Fibroblast of pulmonary artery (primary cell): ENCODE measurements at places on chromosomes 3 and 15.

GRCh38 chr15:88649286-88649733 is 10.5 kb downstream of the ISG20 start:
- DNase-seq: peak; percentile 99

DNA sequence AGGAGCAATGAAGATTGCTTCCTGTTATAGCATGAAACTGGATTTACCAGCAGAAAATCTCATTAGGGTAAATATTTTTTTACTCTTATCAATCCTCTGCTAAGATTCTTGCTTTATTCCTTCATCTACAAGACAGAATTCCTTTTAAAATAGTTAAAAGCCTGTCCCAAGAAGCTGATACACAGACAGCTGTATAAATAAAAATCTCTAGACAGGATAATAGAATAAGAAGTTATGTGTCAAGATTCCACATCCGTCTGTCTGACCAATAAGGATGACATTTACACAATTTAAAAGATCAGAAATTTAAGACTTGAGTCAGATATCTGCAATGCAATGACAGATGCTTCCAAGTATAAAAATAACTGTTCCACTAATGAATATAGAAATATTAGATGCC is 57.6 kb downstream of the SSR3 start:
- DNase-seq: no peak

DNA sequence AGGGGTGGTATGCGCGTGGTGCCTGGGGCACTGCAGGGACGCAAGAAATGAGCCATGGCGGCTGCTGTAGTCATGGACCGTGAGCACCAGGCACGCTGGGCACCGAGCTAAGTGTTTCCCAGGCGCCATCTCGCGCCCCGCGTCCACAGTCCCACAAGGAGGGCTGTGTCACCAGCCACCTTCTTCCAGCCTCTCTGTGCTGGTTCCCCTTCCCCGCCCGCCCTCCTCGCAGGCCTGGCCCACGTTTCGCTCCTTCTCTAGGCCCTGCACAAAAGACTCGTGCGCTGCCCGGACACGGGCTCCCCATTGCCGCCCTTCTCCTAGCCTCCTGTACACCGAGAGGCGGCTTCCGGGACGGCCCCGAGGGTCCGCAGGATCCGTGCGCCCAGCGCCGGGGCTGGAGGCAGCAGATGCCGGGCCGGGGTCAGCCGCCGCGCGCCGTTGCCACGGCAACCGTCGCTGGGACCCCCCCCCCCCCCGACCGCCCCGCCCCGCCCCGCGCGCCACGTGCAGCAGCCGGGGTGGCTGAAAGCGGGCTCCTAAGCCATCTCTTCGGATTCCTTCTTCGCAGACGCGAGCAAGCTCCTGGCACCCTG is 113.4 kb downstream of the SRGAP3 start:
- DNase-seq: no peak

- DNase-seq: no peak
Measured at GRCh38 chr3:183218826-183219225, 34.2 kb upstream of the B3GNT5 start.

- peak; percentile 38 for DNase-seq
Measured at GRCh38 chr3:112738366-112738765, 97.4 kb upstream of the CCDC80 start.

DNA sequence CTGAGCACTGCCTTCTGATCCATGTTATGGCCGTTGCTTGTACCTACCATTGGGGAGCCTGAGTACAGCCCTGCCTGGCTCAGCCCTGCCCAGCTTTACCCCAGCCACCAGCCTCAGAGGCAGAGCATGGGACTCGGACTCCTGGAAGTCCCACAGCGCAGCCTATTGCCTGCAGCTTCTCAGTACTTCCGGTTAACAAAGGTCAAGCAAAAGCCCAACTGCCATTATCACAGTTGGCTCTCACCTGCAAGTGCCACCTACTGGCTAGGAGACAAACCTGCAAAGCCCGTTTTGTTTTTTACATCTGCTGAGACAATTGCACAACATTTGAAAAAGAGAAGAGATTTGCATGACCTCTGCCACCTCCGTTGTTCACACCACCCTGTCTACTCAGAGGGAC is 1081.7 kb downstream of the NAALADL2 start:
- no peak for DNase-seq

GRCh38 chr3:142645236-142645793 is 49.1 kb downstream of the PLS1 start:
- DNase-seq: peak; percentile 52

DNA sequence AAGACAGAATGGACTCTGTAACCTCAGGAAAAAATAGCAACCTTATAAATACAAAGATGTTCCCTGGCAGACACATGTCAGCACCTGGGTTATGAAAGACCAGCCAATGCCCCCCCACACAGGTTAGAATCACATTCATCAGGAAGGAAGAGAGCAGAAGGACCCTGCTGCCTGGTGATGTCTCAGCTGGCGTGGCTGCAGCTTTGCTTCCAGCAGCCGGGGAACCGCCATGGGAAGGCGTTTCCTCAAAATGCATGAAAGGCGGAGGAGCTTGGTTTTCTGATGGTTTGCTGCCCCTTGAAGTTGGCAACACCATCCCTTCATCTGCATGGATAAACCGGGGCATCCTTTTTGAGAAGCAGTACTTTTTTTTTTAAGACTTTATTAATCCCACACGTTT is 10.9 kb upstream of the NSMCE3 start:
- DNase-seq: no peak

DNA sequence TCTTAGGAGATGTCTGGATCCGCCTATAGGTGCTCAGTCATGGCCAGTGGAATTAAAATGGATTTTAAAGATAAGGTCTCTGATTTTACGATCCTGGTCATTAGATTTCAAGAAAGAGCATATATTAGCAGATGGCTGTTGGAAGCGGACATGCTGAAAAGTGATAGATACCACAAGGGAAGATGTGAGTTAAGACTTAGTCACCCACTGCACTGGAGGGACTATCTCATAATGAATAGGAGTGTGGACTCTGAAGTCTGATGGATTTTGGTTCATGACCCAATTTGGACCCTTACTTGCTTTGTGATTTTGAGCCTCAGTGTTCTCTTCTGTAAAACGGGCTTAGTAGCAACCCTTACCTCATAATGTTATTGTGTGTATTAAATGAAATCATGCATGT is 214.7 kb downstream of the CHST2 start:
- no peak for DNase-seq

DNA sequence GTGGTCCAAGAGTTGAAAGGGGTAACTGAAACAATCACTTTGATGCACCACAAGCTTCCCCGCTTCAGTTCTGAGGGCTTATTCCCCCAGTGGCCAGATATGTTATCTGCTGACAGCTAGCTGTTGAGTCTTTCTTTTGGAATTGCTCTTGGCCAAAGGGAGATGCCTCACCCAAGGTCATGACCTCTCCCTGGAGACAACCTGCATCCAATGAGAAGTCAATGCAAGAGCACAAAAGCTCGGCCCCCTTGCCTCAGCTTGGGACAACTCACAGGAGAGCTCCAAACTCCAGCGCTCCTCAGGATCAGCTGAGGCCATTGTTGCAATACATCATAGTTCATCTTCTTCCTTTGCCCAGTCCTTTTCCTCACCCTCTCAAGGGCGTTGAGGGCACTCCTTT is 31.0 kb upstream of the THBS1 start:
- no peak for DNase-seq

DNA sequence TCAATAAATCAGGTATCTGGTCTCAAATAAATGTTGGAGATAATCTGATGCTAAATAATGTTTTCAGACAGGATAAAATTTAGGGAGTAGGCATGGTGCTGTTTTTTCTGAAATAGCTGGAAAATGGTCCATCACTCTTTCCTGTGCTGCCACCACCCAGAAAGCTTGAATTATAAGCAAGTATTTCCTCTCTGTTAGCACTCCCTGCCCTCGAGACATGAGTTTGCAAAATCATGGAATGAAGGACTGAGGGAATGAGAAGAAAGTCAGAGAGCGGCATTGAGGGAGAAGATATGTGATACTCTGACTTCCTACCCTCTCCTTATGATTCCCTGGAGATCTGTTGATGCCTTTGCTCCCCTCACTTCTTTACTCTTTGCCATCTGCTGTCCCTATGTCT is 1095.7 kb downstream of the IGSF11 start:
- DNase-seq: no peak

- peak; percentile 70 for DNase-seq
Measured at GRCh38 chr15:41281236-41281635, 50.2 kb downstream of the CHP1 start.

GRCh38 chr3:51715977-51716294 is 9.1 kb downstream of the GRM2 start:
- no peak for DNase-seq

DNA sequence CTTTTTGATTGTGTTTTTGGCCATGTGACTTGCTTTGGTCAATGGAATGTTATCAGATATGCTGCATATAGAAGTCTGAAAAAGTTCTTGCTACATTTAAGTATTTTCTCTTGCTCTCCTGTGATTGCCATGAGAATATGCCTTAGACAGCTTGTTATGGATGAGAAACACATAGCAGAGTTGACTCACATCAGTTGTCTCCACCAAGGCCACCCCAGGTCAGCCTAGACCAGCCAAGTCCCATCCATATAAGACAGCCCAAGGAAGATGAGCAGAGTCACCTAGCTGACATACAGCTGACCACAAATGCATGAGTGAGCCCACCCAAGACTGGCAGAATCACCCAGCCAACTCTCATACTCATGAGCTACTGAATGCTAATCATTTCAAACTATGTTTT is 153.0 kb downstream of the THRB start:
- no peak for DNase-seq

DNA sequence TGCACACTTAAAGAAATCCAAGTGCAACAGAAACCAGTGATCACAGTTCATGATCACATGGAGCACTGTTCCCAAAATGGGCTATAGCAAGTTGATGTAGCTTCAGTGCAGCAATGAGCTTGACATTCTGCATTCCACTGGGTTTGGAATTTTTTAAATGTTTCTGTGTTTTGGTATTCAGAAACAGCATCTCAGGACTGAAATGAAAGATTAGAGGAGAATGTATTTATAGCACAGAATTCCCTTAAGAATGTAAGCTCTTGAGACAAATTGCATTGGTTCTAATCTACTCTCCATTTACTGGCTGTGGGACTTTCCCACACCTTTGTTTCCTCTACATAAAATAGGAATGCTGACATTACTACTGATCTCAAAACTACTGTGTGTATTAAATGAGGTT is 162.7 kb downstream of the FGF12 start:
- DNase-seq: peak; percentile 6

- no peak for DNase-seq
Measured at GRCh38 chr3:107650788-107651187, 128.0 kb downstream of the BBX start.

DNA sequence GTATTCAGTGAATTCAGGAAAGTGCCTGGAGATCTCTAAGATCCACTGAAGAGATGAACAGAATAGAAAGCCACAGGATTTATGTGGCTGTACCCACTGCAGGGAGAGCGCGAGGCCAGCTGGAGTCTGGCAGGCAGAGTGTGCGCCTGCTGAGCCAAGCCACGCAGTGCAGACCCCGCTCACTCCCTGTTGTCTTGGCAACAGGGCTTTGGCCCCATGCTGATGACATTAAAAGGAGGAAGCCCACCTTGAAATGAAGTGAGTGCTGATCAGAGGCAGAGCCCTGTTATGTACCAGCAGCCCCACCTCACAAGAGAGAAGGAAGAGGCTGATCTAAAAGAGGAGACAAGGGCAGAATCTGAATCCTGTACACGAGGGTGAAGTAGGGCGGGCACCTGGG is 36.7 kb downstream of the PXYLP1 start:
- DNase-seq: no peak

- no peak for DNase-seq
Measured at GRCh38 chr3:106317141-106318055, 448.6 kb upstream of the CBLB start.

GRCh38 chr3:193114431-193115340 is 126.3 kb upstream of the PLAAT1 start:
- no peak for DNase-seq

DNA sequence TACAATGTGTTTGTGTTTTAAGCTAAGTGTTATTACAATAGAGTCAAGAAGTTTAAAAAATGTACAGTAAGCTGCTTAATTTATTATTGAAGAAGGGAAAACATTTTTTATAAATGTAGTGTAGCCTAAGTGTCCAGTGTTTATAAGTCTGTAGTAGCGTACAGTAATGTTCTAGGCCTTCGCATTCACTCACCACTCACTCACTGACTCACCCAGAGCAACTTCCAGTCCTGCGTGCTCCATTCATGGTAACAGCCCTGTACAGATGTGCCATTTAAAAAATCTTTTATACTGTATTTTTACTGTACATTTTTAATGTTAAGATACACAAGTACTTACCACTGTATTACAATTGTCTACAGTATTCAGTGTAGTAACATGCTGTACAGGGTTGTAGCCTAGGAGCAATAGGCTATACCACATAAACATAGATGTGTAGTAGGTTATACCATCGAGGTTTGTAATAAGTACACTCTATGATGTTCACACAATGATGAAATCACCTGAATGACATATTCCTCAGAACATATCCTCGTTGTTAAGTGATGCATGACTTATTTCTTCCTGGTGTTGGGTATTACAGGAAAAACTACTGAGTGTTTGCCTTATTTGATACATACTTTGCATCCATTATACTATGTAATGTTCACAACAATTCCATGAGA is 156.6 kb upstream of the NUDT16 start:
- no peak for DNase-seq

DNA sequence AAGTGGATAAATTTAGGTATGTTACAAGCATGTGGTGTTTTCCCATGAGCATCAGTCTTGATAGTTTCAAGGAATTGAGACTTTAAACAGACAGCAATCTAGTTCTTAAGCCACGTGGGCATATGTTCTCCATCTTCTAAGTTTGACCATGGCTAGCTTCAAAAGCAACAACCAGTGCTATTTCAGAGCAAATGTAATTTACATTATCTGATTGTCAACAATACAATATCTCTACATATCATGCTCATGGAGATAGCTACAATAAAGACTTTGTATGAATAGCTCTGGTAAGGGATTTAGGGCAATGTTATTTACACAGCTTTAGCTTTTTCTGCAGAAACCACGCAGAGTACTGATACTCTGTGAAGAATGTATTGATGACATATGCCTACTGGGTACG is 38.8 kb upstream of the PDZRN3 start:
- DNase-seq: no peak

- no peak for DNase-seq
Measured at GRCh38 chr15:42324308-42324707, 35.0 kb upstream of the CAPN3 start.

GRCh38 chr3:59425942-59426341 is 376.1 kb upstream of the CFAP20DC start:
- DNase-seq: no peak

- no peak for DNase-seq
Measured at GRCh38 chr15:37220949-37221670, 120.8 kb upstream of the MEIS2 start.

GRCh38 chr15:70343961-70344621 is 246.4 kb upstream of the TLE3 start:
- DNase-seq: no peak
